ENCODE measurements at places on chromosomes 4 and X. TPM values are rescaled to one million over a fixed set of nuclear protein-coding genes. Genes with fewer than 3 reads are reported as not detected.

The TCEANC gene
- total RNA-seq, result 2.5 TPM

The CABS1 gene
- total RNA-seq, result not detected

The REPS2 gene
- total RNA-seq, result 16.5 TPM

The SLC34A2 gene
- total RNA-seq, result not detected

The BTK gene
- total RNA-seq, result 7.1 TPM

The CENPI gene
- 1.7 TPM for total RNA-seq

- no peak for DNase-seq
Observed at GRCh38 chrX:44432641-44433040, 89.2 kb upstream of the EFHC2 start.

DNA sequence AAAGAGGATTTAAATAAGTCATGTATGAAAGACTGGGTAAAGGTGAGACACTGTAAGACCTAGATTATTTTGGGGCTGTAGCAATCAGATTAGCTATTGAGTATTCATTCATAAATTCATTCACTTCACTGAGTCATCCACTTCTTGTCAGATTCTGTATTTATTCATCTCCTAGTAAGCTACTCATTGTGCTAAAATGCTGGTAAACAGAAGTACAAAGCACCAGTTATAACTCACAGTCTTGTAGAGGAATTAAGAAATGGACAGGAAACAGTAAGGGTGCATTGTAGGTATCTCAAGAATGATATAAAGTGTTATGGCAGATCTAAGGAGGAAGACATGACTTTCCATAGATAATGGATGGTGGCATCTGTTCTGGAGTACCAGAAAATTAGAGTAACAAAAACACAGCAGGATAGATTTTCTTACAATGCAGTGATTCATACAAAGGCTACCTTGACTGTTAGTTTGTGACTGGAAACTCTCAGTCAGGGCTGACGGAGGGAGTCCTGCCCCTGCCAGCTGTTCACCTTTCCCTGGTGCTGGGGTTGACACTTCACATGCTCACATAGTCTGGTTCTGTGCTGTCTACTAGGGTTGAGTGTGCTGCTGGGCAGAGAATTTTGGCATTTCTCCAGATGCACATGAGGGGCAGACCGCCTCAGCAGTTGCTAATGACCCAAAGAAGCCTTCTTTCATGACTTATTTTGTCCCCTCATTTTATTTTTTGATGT is 26.5 kb upstream of the HAND2 start:
- DNase-seq, result no peak

DNA sequence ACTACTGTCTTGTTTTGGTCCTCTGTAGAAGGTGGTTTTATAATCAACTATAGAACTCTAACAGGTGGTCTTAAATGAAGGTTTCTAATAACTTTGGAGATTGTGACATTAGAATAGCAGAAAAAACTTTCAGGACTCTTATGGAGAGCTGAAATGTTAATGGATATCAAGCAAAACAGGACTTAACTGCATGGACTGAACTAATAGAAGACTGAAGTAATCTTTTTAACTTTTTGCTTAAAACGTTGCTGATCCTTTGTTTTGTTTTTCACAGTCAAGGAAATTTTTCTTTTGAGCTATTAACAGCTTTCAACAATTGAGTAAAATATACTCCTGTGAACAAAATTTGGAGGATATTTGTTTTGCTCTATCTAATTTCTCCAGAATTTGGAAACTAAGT is 17.2 kb downstream of the NXT2 start:
- no peak for DNase-seq

DNA sequence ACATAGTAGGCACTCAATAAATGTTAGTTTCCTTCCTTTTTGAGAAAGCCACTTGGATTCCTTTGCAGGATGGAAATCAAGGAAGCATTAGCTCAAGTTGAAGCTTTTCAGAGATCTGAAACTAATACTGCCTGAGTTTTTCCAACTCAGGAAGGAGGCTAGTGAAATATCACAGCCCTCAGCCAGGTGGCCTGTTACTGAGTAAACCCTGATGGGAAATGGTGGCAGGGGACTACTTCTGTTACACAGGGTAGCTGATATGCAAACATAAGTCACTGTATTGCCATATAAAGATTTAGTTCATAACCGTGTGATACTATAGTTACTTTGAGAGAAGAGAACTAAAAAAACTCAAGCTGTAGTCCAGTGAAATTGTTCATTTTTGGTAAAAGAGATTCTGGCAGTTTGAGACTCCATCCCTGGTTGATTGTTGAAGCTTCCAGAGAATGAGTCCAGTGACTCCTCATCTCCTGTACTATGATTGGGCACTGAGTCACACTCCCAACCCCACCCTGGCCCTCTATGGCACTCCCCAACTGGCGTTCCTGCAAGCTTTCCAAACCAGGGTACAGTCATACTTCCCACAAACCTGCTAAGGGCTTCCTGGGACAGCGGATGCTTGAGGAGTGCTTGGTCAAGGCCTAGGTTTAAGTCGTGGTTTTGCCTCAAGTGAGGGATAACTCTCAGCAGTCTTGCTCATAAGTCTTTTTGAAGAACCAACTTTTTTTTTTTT is 81.8 kb downstream of the MID1IP1 start:
- DNase-seq, result no peak

DNA sequence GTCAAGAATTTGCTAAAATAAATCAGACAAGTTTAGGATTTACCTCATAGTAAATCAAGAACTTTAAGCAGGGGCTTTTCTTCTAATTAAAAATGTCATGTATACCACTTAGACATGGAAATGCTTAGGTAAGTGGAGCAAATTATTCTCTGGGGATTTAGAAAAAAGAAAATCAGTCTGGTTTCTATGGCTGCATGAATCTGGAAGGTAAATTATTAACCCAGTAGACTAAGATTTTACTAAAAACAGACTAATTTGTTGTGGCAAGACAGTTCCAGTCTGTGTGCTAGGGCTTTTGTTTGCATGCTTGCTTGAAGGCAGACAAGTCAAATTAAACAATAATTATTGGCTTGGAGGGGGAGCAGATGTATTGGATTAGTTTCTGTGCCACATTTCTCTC is 140.6 kb downstream of the TBL1X start:
- no peak for DNase-seq

DNA sequence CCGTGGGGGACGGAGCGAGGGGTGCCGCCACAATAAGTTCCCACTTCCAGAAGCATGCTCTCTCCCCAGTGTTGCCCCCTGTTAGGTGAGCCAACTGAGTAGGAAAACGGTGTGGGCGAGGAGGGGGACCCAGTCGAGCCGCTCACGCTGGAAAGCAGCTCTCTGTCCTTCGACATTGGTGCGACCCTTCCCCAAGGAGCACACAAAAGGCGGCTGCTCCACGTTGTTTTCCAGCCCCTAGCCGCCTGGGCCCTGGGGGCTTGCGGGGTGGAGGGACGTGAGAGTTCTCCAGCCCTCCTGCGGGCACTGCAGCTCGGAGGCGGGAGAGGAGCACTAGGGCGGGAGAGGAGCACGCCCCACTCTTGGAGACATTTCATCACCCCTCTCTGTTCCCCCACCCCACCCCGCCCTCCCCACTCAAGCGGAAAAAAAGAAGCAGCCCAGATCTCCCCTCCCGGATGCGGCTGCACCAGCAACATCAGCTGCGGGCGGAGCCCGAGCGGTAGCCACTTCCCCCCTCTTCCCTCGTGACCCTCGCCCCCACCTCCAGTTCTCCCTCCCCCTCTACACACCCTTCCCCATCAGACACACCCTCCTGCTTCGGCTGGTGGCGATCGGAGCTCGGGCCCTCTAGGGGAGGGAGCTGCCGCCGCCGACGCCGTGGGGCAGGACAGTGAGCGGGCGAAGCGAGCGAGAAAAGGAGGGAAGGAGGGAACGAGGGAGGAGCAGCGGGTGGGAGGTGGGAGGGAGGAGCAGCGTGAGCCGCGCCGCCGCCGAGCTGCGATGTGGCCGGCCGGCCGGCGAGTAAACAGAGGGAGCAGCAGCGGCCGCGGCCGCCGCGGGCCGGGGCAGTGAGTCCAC is at the start of gene DOCK11:
DOCK11 (plus strand) TSS at position 755 of the 861 bp plus-strand sequence. CDS start 157 bp downstream, outside the sequence.
- DNase-seq, result peak; percentile 75

GRCh38 chr4:133720001-133720400 is 481.6 kb downstream of the PABPC4L start:
- DNase-seq, result no peak

DNA sequence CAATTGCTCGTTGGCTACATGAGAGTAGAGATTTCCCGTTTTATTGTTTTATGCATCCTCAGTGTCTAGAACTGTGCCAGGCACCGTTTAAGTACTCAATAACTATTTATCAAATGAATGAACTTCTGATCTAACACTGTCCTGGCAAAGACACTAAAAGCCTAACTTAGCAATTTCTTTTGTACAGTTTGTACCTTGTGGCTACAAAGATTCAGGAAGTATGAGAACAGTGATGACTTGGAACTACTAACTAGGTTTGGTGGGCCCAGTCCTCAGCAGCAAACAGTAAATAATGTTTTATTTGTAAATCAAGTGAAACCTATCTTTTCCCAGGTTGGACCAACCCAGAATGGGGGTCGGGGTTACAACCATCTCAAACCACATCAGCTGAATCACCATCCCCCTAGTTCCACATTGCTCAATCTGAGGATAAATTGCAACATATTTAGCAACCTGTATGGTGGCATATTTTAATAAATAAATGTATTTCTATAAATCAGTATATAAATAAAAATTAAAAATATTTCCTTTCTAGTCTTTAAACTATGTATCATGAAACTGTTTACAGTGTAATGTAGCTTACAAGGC is 12.3 kb upstream of the SCRG1 start:
- no peak for DNase-seq

DNA sequence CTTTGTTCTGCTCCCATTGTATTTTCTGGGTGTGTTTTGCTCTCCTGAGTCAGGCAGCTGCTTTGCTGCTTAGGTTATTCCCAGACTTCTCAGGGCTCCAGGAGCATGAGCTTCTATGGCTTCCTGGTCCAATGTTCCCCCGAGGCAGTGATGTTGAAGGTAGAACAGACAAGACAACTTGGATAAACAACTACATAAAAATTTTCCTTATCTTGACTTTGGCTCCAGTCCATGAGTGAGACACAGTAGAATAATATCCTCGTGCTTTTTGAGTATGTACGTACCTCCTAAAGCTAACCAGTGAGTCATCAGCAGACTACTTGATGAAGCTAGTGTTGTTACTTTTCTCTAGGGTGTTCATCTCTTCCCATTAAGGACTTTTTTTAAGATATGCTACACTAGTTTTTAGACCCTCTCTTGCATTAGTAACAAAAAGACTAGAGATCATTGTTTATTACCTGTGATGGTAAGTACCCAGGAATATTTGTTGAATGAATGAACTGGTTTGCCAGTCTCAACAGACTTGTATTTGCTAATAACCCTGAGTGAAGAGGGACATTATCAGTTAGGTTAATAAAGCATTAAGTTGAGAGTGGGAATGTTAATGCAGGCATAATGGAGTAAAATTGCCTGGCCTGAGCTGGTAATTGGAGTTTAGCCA is 131.9 kb downstream of the FHIP1A start:
- DNase-seq, result peak; percentile 43

DNA sequence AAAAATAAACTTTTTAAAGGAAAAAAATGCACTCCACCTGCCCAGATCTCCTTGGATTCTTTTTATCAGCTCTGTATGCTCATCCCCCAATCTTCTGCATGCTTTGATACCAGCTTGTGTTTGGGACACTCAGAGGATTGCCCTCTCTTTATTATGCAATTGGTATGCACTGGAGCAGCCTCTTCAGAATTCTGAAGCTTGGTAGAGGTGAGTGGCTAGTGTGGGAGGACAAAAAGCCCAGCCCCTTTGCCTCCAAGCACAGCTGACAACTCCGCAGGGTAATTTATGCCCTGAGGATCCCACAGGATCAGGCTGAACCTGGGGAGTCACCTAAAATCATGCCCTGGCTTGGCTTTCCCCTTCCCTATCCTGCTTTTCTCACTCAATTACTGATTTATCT is 16.7 kb downstream of the IL21 start:
- no peak for DNase-seq

GRCh38 chr4:151045907-151046306 is 30.8 kb upstream of the LRBA start:
- DNase-seq, result no peak

DNA sequence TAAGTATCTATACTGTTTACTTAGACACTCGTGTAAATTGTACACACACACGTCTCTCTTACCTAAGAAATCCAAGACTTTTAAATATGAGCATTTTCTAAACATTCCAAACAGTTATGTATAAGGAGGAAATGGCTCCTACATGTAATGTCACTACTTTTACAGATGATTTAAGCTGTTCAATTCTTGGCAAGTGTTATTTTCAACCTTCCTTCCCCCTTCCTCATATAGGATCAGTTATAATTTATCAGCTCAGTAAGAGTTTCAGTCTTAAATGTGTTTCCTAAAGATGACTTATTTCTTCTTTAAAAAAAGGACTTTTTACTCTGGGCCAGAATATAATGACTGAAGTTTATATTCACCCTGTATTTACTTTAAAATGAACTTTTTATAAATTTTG is 601.1 kb downstream of the ANKRD50 start:
- DNase-seq, result no peak

DNA sequence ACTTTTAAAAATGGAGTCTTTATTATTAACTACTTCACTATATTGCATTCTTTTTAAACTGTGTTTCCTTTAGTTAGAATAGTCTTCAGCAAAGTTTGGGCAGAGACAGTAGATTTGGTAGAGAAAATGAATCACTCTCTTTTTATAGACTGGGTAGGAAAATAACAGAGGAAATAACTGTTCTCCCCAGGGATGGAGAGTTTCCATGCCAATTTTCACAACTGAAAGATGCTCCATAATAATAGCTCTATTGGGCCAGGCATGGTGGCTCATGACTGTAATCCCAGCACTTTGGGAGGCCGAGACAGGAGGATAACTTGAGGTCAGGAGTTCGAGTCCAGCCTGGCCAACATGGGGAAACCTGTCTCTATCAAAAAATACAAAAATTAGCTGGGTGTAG is 13.1 kb downstream of the HSD17B13 start:
- no peak for DNase-seq

- peak; percentile 88 for DNase-seq
Observed at GRCh38 chr4:122922877-122923511, 597 bp upstream of the NUDT6 start.

DNA sequence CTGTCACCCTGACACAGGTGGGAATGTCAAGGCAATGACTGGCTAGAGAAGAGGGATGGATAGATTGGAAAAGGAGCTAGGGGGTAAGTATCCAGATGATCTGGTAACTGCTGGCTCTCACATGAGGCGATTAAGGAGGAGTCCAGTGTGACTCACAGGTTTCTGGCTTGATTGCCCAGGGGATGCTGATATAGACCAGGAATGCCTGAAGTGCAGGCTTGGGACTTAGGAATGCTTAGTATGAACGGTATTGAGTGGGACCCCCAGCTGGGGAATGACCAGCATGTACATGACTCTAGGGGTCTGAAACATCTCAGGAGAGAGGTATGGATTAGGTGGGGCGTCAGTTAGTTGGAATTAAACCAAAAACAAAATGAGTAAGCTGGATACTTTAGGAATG is 65.8 kb upstream of the PRPS1 start:
- DNase-seq, result no peak

- no peak for DNase-seq
Observed at GRCh38 chr4:3364634-3365314, 72.0 kb downstream of the RGS12 start.
